GM12892 (cell line): ENCODE measurements at places on chromosomes 2 and 18.

GRCh38 chr18:28574175-28574574 lies 397.2 kb upstream of the CDH2 start:
- DNase-seq: no peak

DNA sequence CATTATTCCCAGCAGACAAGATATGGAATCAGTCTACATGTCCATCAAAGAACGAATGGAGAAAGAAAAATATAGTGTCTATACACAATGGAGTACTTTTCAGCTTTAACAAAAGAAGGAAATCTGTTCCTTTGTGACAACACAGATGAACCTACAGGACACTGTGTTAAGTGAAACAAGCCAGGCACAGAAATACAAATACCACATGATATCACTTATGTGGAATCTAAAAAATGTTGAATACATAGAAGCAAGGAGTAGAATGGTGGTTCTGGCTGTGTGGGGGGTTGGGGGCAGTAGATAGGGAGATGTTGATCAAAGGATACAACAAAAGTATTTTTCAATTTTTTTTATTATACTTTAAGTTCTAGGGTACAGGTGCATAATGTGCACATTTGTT lies 347.7 kb upstream of the MAP2 start:
- no peak for DNase-seq

GRCh38 chr18:76697441-76697901 lies 124.9 kb upstream of the ZNF236 start:
- no peak for DNase-seq

DNA sequence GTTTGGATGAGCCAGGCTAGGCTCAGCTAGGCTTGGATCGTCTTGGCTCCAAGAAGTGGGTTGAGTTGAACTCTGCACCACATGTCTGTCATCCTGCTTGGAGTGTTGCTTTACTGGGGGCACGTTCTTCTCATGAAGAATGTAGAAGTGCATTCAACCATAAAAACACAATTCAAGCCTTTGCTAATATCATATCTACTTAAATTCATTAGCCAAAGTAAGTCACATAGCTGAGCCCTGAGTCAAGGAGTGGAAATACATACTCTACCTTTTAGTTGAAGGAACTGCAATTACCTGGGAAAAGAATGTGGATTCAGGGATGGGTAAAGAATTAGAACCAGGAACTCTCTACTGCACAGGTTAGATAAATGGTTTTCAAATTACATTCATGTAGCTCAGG lies 360.4 kb upstream of the KCNH7 start:
- DNase-seq: no peak

GRCh38 chr18:2471523-2471922 lies 99.8 kb downstream of the METTL4 start:
- no peak for DNase-seq

- no peak for DNase-seq
Observed at GRCh38 chr2:63843093-63843492, 1.4 kb downstream of the UGP2 start.

DNA sequence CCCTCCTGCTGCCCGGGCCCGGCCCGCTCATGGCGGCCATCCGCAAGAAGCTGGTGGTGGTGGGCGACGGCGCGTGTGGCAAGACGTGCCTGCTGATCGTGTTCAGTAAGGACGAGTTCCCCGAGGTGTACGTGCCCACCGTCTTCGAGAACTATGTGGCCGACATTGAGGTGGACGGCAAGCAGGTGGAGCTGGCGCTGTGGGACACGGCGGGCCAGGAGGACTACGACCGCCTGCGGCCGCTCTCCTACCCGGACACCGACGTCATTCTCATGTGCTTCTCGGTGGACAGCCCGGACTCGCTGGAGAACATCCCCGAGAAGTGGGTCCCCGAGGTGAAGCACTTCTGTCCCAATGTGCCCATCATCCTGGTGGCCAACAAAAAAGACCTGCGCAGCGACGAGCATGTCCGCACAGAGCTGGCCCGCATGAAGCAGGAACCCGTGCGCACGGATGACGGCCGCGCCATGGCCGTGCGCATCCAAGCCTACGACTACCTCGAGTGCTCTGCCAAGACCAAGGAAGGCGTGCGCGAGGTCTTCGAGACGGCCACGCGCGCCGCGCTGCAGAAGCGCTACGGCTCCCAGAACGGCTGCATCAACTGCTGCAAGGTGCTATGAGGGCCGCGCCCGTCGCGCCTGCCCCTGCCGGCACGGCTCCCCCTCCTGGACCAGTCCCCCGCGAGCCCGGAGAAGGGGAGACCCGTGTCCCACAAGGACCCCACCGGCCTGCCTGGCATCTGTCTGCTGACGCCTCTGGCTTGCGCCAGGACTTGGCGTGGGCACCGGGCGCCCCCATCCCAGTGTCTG lies 767 bp downstream of the RHOB start:
- no peak for DNase-seq

- no peak for DNase-seq
Observed at GRCh38 chr2:102453501-102453900, 19.5 kb upstream of the SLC9A4 start.

- no peak for DNase-seq
Observed at GRCh38 chr2:63055226-63056106, 4.8 kb downstream of the OTX1 start.

- no peak for DNase-seq
Observed at GRCh38 chr2:134783912-134784311, 54.5 kb upstream of the ACMSD start.

GRCh38 chr2:166180951-166181812 lies 53.4 kb upstream of the SCN1A start:
- peak; percentile 7 for DNase-seq

DNA sequence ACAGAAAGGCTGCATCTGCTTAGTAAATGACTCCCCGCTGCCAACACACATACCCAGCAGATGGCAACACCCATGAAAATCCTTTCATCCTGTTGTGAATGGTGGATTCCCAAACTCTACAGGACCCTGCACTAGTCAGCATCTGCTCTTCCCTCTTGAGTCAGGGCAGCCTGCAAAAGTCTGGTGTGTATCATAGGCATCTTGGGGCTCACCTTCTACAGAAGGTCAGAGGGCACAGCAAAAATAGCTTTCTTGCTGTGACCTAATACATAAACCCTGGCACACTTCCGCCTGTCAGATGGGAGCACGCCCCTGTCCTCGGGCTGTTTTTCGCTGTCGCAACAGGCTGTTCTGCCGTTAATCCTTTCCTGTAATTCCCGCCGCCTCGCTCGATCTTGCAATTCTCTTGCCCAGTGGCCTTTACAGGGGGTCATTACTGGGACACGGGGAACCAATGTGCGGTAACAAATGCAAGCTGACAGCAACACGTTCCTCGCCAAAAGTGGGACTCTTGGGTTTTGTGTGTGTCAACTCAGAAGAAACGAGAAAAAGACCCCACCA lies 19.9 kb upstream of the SCYGR1 start:
- no peak for DNase-seq

- DNase-seq: peak; percentile 48
Observed at GRCh38 chr2:86238354-86238753, 39.1 kb downstream of the MRPL35 start.

GRCh38 chr2:155727187-155727895 lies 605.2 kb downstream of the NR4A2 start:
- no peak for DNase-seq

DNA sequence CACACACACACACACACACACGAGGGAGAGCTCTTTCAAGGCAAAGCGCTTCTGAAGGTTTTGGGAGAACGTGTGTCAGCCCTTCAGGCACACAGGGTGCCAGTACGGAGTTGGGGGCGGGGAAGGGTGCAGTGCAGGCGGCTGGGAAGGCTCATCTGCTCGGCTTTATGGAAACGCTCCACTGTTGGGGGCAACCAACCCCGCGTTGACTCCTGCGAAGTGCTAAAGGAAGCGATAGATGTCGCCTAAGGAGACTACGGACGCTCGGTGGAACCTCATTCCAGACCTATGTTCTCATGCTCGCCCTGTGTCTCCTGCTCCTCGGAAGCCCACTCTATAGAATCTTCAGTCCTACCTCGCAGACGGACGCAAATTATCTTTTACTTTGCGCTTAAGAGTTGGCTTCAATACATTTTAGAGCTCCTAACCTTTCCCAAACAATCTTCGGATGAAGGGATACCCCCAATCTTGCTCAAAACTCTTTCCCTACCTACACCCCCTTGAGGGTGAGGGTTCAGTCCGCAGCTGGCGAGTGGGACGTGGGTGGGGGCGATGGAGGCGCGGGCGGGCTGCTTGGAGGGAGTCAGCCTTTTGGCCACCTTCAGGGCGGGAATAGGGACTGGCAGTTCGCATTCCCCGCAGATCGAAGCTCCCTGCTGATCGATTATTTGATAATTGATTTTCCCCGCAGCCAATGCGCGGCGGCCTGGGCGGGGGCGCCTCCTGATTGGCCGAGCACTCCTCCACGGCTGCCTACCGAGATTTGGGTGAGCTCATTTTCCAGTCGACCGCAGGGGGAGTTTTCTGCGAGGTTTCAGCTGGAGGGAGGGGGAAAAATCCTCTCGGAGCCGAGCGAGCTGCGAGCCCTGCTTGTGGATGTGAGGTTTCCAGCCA lies 1.9 kb upstream of the MEIS1 start:
- DNase-seq: no peak

- no peak for DNase-seq
Observed at GRCh38 chr2:241213041-241213440, 24.6 kb downstream of the ANO7 start.

- no peak for DNase-seq
Observed at GRCh38 chr2:156320486-156321098, 11.9 kb downstream of the NR4A2 start.

- no peak for DNase-seq
Observed at GRCh38 chr18:34548120-34548972, 161.8 kb upstream of the DTNA start.

GRCh38 chr2:150742094-150742493 lies 254.6 kb upstream of the RND3 start:
- DNase-seq: no peak

DNA sequence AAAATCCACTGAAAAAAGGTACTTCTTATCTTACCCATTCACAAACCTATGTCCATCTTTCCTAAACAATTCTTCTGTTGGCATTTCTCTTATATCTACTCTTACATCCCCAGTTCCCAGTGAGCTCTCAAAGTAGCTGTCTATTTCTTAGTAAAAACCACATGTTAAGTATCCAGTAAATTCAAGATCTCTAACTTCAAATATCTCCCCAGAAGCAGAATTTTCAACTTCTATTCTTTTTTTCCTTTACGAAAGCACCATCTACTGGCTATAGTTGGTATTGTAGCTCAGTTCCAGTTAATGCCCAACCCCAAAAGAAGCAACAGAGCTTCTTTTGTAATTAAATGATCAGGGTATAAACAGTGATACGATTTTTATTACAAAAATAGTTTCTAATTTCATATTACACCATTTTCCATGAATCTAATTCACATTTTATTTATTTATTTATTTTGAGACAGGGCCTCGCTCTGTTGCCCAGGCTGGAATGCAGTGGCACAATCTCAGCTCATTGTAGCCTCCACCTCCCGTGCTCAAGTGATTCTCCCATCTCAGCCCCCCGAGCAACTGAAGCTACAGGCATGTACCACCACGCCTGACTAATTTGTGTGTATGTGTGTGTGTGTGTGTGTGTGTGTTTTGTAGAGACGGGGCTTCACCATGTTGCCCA lies 28.5 kb downstream of the HRH4 start:
- DNase-seq: no peak

- no peak for DNase-seq
Observed at GRCh38 chr2:260507-261161, 3.2 kb downstream of the SH3YL1 start.

DNA sequence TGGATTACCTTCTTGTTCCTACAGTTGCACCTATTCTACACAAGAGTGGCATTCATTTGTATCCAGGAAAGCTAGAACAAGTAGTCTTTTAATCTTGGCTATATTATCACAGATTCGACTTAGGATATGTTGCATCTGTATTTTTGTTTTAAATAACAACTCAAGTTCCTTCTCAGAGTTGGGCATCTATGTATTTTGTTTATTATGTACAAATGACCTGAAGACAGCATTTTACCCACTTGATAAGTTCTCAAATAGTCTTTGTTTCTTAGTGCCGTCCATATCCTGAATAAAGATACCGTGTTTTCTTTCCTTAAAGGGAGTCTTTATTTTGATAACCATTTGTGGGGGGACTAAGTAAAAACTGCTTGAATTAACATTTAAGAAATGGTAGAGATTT lies 2.9 kb downstream of the ITPRID2 start:
- no peak for DNase-seq

DNA sequence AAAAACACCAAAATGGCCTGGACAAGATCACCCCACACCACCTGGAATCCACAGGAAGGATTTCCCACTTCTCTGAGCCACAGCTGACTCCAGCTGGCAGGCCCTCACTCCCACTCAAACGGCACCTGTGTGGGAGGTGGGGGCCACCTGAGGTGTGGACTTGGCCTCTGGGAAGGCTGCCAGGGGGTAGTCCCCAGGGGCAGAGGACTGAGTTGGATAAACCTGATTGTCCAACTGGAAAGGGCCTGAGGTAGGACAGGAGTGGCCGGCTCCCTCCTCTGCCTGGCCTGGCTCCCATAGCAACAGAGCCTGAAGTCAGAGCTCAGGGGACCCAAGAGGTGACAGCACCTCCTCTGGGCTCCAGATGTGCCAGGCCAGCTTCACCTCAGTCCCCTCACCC lies 300.2 kb downstream of the CELF4 start:
- DNase-seq: no peak

- DNase-seq: no peak
Observed at GRCh38 chr18:63258749-63259566, 60.6 kb downstream of the BCL2 start.

GRCh38 chr18:60508108-60508507 lies 135.5 kb upstream of the MC4R start:
- no peak for DNase-seq

- no peak for DNase-seq
Observed at GRCh38 chr2:237791977-237792727, 6.4 kb upstream of the RBM44 start.

- DNase-seq: no peak
Observed at GRCh38 chr2:96341641-96342040, 6.1 kb downstream of the NCAPH start.

- DNase-seq: no peak
Observed at GRCh38 chr2:82344670-82345069, 2040.1 kb upstream of the LRRTM1 start.

DNA sequence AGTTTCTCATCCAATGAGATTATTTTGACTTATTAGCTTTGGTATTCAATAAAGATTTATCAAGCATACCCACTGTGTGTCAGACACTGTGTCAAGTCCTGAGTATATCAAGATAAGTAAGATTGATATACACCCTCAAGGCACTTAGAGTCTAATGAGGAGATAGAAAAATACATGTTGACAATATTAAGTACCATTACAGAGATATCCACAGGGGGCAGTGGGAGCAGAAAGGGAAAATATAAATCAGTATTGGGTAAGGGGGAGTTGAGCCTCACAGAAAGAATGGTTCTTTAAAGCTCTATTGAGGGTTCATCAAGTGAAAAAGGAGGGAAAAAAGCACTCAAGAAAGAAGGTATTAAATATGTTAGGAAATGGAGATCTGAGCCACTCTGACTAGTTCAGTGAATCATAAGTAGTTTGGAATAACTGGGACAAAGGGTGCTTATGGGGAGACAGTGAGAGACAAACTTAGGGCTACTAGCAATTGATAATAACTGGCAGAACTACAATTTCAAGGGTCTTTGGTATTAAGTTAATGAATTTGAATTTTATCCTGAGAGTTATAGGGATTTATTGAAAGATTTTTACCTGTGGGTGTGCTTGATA lies 45.5 kb upstream of the SLC8A1 start:
- no peak for DNase-seq
